ENCODE measurements at places on chromosomes 13 and 19.

DNA sequence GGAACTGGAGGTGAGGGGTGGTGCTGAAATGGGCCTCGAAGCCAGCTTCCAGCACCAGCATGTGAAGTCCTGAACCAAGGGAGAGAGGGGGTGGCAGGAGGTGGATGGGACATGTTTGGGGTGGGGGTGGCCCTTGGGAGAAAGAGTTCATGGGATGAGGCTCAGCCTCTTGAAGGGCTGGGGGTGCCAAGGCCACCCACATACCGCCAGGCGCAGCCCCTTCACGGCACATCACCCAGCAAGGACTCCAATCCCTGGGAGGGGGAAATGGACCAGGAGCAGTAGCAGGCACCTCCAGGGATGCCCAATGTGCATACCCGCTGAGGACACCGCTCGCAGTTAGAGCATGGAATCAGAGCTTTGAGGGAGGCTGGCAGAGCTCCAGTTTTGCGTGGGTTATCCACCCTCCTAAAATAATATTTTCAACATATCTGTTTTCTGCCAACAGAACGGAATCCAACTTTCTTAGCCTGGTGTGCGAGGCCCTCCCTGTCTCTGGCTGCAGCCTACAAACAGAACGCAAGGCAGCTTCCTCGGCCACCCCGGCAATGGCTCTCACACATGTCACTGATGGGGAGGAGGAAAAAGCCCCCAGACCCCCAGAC is 140.5 kb upstream of the VSTM2B start:
- no peak for DNase-seq

GRCh38 chr13:52945348-52945747 is 83.3 kb upstream of the OLFM4 start:
- DNase-seq: no peak

GRCh38 chr19:14440049-14440448 is 6.9 kb downstream of the PKN1 start:
- peak; percentile 66 for DNase-seq

- no peak for DNase-seq
Observed at GRCh38 chr13:44396701-44397580, 23.3 kb downstream of the SERP2 start.

DNA sequence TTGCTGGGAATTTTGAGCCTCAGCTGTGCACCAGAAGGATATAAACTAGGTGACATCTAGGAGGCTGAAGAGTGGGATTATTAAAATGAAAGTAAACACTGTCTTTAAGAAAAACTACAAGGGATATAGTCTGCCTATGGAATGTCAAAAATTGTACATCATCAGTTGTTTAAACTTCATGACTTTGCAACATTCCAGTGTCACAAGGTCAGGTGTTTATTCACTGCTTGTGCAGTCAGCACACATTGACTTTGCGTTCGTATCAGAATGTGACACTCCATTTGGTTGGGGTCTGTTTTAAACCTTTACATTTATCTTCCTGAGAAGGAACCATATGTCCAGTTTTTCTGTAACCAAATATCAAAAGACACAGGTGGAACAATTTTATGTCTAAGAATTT is 85.6 kb downstream of the KL start:
- DNase-seq: no peak

GRCh38 chr19:2214251-2214650 is 21.9 kb downstream of the PLEKHJ1 start:
- no peak for DNase-seq

- DNase-seq: no peak
Observed at GRCh38 chr19:14148751-14149410, 12.5 kb upstream of the ASF1B start.

DNA sequence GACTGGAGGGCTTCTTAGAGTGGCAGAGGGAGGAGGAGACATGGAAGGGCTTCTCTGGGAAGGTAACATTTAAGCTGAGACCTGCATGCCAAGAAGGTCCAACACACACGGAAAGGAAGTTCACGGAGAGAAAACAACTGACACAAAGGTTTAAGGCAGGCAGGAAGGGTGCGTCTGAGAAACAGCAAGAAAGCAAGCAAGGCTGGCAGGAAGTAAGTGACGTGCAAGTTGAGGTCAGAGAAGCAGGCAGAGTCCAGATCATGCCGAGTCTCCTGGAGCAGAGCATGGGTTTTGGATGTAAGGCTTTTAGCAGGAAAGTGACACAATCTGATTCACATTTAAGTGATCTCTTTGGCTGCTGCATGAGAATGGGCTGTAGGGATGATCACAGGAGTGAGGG is 60.5 kb downstream of the ATP7B start:
- DNase-seq: no peak

- no peak for DNase-seq
Observed at GRCh38 chr13:28328271-28328607, 166.7 kb downstream of the FLT1 start.

DNA sequence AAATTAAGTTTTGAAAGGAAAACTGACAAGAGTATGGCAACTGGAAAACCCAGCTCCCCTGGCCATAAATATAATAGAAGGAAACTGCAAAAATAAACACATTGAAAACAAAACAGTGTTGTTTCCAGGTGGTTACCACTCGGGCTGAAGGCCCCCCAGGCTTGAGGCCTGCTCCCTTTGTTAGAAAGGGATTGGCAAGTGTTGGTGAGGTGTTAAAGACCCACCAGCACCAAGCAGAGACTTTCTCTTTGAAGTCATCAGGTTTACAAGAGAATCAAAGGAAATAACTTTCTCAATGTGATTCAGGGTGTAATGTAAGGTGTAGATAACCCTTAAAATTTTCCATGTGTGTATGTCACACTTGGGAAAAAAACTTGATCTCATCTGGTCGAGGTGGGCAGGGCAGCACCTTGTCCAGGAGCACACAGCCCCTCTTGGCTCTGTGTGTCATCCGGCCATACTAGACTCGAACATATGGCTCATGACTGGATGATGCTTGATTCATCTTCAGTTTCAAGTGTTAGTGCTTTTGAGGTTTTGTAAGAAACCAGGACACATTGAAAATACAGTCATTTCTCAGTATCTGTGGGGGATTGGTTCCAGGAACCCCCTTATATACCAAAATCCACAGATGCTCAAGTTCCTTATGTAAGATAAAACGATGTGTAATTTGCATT is 7.8 kb downstream of the ACTN4 start:
- no peak for DNase-seq

DNA sequence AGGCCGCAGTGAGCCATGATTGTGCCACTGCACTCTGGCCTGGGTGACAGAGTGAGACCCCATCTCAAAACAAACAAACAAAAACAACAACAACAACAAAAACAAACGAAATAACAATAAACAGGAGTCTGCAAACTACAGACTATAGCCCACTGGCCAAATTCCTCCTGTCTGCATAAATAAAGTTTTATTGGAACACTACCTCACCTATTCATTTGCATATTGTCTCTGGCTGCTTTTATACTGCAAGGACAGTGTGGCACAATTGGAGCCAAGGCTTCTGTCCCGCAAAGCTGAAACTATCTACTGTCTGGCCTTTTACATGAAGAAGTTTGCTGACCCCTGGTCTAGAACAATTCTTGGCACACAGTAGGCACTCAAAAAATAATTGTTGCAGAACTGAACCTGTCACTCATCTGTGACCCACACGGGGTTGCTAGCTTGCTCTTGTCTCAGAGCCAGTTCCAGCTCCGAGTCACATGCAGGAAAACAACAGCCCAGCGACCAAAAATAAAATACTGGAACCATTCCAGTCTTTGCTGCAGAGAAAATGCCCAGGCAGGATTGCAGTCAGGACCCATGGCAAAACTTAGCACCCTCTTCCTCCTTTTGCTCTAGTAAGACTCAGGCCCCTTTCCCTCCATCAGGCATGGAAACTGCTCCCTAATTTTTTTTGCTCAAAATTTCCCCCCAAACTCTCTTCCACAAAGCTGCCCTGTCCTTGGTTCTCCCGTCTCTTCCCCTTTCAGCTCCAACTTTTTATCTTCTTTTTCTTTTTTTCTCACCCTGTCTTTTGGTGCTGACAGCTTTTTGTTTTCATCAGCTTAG is 4.8 kb upstream of the MYH14 start:
- no peak for DNase-seq

DNA sequence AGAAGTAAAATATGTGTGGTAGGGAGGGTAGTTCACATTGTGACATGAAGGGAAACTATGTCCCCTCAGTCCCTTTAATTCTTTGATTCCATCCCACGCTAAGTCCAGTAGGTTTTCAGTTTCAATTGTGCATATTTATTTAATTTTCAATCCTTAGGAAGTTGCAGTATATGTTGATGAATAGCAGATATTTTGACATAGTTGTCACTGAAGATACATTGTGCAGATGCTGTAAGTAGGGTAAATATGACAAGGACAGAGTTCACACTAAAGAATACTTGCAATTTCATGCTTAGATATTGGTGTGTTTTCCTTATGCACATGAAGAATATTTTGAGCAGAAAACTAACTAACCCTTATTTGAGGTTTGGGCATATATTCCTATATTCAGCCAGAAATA is 595.4 kb upstream of the MIR17HG start:
- no peak for DNase-seq

- DNase-seq: no peak
Observed at GRCh38 chr19:5851302-5851701, at the start of gene FUT3. Gene FUT3 (minus strand): TSS chr19:5851449.

- DNase-seq: no peak
Observed at GRCh38 chr19:19121371-19121770, 16.9 kb downstream of the TMEM161A start.

- DNase-seq: no peak
Observed at GRCh38 chr19:33096005-33096404, 15.0 kb downstream of the GPATCH1 start.

GRCh38 chr19:18855647-18856384 is 24.1 kb downstream of the UPF1 start:
- no peak for DNase-seq

- no peak for DNase-seq
Observed at GRCh38 chr19:46785054-46785979, 3.1 kb downstream of the SLC1A5 start.

DNA sequence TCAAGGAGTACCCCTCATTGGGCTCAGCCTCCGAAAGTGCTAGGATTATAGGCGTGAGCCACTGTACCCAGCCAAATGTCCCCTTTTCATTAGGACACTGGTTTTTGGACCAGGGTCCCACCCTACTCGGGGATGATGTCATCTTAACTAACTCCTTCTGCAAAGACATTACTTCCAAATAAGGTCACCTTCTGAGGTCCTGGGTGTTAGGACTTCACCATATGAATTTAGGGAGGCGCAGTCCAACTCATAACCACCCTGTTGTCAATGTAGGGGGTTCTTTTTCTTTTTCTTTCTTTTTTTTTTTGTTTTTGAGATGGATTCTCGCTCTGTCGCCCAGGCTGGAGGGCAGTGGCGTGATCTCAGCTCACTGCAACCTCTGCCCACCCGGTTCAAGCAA is 32.7 kb upstream of the NFIC start:
- no peak for DNase-seq

- no peak for DNase-seq
Observed at GRCh38 chr13:60260440-60260839, 96.7 kb upstream of the DIAPH3 start.

DNA sequence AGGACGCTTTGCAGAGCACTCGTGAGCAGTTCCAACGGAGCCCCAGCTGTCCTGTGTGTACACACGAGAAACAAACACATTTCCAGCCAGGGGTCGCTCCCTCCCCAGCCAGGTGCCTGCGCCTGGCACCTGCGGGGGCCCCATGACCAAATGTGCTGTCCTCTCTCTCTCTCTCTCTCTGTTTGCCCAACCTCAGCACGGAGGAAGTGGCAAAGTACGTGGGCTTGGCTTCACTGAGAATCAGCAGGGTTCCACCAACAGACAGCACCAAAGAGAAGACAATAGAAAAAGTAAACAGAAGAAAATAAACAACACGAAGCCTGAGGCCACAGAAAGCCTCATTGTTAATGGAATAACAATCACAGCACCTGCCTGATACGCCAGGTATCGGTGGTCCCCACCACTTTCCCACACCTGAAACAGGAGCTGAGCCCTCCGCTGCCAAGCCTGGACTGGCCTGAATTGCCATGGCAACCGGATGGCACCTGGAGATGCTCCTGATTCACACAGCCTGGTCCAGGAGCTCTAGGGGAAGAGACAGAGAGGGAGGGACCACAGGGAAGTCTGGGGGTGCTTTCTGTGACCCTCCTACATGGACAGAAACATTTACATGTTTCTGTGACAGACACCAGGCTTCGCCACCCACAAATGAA is 103.9 kb upstream of the CACNA1A start:
- no peak for DNase-seq

DNA sequence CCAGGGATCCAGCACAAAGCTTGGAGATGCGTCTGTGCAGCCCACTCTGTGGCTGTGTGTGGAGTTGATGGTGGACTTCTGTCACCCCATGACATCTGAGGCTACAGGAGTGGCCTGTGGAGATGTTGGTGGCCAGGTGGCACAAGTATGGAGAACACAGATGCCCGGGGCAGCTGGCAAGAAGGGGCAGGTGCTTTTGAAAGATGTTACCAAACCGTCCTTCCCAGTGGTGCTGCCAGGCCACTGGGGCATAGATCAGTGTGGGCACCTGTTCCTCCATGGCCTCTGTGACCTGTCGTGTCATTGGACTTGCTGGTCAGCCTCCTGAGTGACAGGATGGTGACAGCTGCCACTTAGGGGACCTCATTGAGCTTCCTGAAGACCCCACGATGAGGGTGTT is 36.2 kb downstream of the KDM4B start:
- DNase-seq: no peak

DNA sequence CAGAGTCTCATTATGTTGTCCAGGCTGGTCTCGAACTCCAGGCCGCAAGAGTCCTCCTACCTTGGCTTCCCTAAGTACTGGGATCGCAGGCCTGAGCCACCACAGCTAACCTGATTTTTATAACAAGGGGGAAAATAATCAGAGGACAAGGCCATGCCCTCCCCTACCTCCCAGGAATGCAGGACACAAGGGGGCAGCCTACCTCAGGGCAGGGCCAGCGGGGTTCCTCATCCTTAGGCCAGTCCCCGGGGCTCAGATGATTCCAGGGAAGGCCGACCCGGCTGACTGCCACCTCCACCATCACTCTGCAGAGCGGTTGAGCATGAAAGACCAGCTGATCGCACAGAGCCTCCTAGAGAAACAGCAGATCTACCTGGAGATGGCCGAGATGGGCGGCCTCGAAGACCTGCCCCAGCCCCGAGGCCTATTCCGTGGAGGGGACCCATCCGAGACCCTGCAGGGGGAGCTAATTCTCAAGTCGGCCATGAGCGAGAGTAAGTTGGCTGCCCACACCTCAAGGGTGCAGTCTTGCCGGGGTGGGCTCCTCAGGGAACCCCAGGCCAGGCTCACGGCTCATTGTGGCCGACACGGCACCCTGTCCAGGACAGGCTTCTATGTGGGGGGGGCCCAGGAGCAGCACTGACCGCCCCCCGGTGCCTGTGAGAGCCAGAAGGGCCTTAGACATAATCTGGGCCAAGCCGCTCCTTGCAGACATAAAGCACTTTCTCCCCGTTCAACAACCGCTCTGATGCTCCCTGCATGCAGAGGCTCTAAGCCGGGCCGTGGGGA is 26.8 kb downstream of the PEX11G start:
- DNase-seq: no peak

All from activated T-cell treated with anti-CD3 and anti-CD28 coated beads for 1 hour (primary cell).